Activated CD4-positive, alpha-beta T cell treated with anti-CD3 and anti-CD28 coated beads for 36 hours (primary cell): ENCODE measurements at places on chromosomes 1 and 21. TPM values are rescaled to one million over a fixed set of nuclear protein-coding genes. Genes with fewer than 3 reads are reported as not detected.

GRCh38 chr1:61310538-61310937, 228.2 kb downstream of the NFIA start:
- H3K4me3 ChIP-seq, result no peak overlapping the region
- H3K4me1 ChIP-seq, result peaks cover 4% of the 10 kb centered on the region
- H3K27ac ChIP-seq, result no peak overlapping the region
- H3K36me3 ChIP-seq, result peaks cover 7% of the 10 kb centered on the region
- DNase-seq, result no peak

- H3K4me1 ChIP-seq, result no peaks in the 10 kb centered on the region
- no peak overlapping the region for H3K27ac ChIP-seq
- H3K4me3 ChIP-seq, result no peak overlapping the region
- peaks cover 16% of the 10 kb centered on the region for H3K27me3 ChIP-seq
Measured at GRCh38 chr1:18278946-18279345, 171.3 kb downstream of the IGSF21 start.

- H3K27ac ChIP-seq, result no peak overlapping the region
- DNase-seq, result no peak
- no peaks in the 10 kb centered on the region for H3K36me3 ChIP-seq
- no peak overlapping the region for H3K4me3 ChIP-seq
- peaks cover 5% of the 10 kb centered on the region for H3K27me3 ChIP-seq
Measured at GRCh38 chr1:67609577-67610341, 75.2 kb upstream of the GADD45A start.

DNA sequence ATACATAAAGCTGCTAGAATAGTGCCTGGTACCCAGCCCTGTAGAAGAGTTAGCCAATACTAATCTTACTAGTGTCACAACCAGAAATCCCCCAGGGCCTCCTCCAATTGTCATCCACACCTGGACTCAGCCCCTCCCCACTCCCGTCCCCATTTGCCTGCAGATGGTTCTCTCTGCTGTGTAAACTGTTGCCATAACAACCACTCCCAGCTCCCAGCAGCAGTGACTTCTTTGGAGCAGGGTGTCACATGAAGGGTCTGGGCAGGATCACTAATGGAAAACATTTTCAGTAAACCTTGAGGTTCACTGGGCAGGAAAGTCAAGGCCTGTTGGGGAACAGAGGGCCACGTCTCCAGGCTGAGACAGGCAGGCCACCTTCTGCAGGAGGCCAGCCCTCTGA, 126.0 kb upstream of the IPO9 start:
- no peaks in the 10 kb centered on the region for H3K27me3 ChIP-seq
- no peak overlapping the region for H3K27ac ChIP-seq
- no peaks in the 10 kb centered on the region for H3K4me1 ChIP-seq

DNA sequence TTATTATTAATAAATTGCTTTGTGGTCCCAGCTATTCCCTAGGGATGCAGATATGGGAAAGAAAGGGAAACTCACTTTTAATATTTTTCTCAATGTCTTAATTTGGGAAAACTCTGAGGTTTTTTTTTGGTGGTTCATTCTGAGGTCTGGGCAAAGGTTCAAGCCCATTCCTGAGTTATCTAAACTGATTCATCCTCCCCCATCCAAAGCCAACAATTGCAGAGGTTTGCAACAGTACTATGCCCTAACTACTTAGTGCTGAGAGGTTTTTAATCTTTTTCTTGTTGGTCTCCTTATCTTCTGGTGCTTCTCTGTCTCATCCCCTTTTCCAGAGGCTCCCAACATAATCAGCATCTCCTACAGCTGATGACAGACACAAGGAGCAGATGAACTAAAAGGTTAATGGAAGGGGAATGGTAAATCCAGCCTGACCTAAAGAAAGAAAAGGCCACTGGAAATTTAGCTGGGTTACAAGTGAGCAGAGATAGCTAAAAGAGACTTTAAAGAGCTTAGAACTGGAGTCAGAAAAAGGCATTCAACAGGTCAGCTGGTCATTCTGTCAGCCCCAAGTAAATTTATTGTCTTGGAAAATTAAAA, 390.4 kb downstream of the TGFB2 start:
- no peaks in the 10 kb centered on the region for H3K36me3 ChIP-seq
- no peak for DNase-seq
- H3K27me3 ChIP-seq, result no peaks in the 10 kb centered on the region
- H3K27ac ChIP-seq, result no peak overlapping the region
- H3K4me1 ChIP-seq, result no peaks in the 10 kb centered on the region

CRB1 gene
- 0.05 TPM for total RNA-seq

DNA sequence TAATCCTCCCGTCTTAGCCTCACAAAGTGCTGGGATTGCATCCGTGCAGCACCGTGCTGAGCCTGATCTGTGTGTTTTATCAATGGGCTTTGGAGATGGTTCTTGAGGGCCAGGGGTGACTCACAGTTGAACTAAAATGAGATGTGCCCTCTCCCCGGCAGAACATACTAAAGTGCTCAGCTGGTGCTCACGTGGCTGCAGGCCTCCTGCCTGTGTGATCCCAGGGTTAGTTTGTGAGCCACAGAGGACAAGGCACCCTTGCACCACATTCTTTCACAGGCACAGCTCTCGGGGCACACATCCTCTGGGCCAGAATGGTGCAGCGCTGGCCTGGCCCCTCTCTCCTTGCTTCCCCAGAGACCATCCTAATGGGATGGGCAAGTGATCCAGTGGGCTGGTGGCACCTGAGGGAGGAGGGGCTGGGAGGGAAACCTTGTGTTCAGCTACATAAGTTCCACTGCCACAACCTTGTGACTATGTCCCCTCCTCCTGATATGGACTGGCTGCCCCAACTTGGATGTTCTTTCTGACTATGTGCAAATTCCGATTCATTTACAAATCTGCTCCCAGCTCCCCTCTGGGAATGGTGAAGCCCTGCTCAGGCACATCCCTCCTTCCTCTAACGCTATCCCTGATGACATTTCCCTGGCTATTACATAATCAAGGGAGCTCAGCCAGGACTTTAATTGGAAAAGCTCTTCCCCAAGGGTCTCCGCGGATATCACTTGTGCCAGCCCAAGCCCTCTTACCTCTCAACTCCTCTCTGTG, 197.0 kb upstream of the EDN2 start:
- no peaks in the 10 kb centered on the region for H3K36me3 ChIP-seq
- H3K27me3 ChIP-seq, result no peaks in the 10 kb centered on the region
- peaks cover 68% of the 10 kb centered on the region for H3K4me1 ChIP-seq

OR10Z1 gene
- not detected for total RNA-seq

GRCh38 chr1:51331206-51332100, 1.1 kb upstream of the TTC39A start:
- H3K27me3 ChIP-seq, result peaks cover 29% of the 10 kb centered on the region
- peaks cover 15% of the 10 kb centered on the region for H3K4me1 ChIP-seq
- no peaks in the 10 kb centered on the region for H3K36me3 ChIP-seq
- peak overlapping the region; percentile 64 for H3K27ac ChIP-seq

DNA sequence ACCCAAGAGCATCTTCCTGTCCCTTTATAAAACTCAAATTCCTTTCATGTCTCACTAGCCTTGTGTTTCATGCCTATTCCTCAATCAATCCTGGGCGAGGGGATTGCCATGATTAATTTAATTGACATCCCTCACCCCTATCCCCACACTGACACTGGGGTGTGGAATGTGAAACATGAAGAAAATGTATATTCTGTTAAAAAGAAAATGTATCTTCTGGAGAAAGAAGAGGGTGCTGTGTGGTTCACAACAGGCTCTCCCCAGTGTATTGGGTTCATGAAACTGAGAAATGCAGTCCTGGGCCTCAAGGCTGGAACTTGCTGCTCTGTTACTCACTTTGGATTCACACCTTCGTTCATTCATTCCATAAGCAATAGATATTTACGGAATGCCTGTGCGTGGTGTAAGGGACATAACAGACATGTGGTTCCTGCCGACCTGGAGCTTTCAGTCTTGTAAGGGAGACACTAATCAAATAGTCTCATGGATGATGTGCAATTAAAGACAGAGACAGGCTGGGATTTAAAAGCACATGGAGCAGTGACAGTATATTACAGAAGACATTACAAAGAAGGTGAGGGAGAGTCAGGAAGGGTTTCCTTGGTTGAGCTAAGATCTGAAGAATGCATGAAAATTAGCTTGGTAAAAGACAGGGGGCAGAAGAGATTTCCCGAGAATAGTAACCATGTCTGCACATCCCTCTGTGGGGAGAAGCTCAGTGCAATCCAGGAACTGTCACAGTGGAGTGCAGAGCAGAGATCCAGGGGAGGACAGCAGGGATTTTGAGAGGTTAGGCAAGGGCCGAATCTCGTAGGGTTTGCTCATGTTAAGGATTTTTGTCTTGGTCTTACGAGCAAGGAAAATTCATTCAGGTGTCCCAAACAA, 32.1 kb downstream of the SERTAD4 start:
- no peak for DNase-seq
- H3K4me1 ChIP-seq, result no peaks in the 10 kb centered on the region
- H3K36me3 ChIP-seq, result no peaks in the 10 kb centered on the region
- H3K27me3 ChIP-seq, result peaks cover 13% of the 10 kb centered on the region
- H3K27ac ChIP-seq, result no peak overlapping the region

GRCh38 chr1:156648951-156649350, 7.0 kb downstream of the BCAN start:
- peaks cover 63% of the 10 kb centered on the region for H3K27me3 ChIP-seq
- no peak overlapping the region for H3K4me3 ChIP-seq
- no peak for DNase-seq
- no peaks in the 10 kb centered on the region for H3K4me1 ChIP-seq

DNA sequence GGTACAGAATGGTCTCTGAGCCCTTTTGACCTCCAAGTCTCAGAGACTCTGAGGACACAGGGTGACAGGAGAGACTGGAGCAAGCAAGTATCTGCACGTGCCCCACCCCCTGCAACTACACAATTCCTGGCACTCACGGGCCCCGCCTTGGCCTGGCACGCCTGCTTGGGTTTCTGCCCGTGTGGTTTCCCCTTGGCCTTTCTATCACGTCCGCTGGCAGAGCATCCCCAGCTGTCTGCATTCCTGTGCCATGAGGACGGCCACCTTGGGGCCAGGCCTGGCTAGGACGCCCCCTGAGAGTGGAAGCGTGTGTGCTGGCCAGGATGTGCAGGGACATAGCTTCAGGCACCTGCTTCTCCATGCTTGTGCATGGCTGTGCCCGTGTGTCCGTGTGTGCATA, 14.3 kb upstream of the EDN2 start:
- peaks cover 8% of the 10 kb centered on the region for H3K4me1 ChIP-seq
- no peak overlapping the region for H3K4me3 ChIP-seq
- H3K36me3 ChIP-seq, result no peaks in the 10 kb centered on the region

PDPN gene
- not detected for total RNA-seq
